ENCODE measurements at places on chromosomes 1 and 21.
A peak's percentile ranks its signal among the peaks of the same experiment; 100 is the strongest.

DNA sequence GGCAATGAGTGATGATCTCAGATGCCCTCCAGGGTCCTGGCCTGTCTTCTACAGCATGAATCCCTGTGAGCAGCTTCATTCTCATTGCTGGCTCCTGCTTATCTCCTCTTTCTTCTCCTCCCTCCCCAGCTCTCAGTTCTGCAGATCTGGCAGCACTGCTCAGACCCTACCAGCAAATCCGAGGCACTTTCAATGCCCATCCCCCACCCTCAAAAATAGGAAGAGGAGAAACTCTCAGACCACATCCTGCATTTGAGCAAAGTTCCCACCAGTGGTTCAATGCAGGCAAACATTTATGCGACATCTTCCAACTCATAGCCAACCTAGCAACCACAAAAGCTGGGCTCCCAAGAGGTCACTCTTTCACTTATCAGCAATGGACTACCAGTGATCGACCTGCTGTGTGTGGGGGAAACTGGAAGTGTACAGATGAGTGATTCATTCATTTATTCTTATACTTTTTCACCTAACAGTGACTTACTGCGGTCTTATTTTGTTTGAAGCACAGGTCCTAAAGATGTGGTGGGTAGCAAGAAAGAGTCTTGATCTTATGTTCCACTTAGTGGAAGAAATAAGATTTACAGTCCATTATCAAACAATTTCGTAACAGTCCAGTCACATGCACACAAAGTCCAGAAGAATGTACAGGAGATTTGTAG, 5.8 kb upstream of the CHI3L2 start:
- DNase-seq, result no peak

- no peak for DNase-seq
Observed at GRCh38 chr1:239126884-239127283, 259.5 kb upstream of the CHRM3 start.

- DNase-seq, result no peak
Observed at GRCh38 chr1:52056937-52057231, 789 bp downstream of the BTF3L4 start.

- no peak for DNase-seq
Observed at GRCh38 chr21:35915030-35915429, 145.3 kb downstream of the SETD4 start.

GRCh38 chr1:24929398-24930259, 447 bp downstream of the RUNX3 start:
- no peak for DNase-seq

DNA sequence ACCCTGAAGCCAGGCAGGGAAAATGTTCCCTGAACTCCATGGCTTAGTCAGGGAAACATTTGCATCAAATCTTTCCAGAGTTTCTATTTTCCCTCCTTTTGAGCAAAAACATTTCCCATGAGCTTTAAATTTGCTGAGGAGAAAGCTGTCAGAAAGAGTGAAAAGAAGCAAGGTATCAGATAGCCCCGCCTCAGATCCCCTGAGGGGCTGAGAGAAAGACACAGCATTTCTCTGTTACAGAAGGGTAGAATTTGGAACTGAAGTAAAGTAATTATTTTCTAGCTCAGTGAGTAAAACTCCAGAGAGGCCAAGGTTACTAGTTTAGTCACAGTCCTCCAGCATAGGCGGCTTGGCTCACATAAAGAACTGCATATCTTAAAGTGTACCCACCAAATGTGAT, 10.6 kb downstream of the FMO1 start:
- no peak for DNase-seq

- DNase-seq, result no peak
Observed at GRCh38 chr1:42961312-42962091, 2.8 kb upstream of the SLC2A1 start.

DNA sequence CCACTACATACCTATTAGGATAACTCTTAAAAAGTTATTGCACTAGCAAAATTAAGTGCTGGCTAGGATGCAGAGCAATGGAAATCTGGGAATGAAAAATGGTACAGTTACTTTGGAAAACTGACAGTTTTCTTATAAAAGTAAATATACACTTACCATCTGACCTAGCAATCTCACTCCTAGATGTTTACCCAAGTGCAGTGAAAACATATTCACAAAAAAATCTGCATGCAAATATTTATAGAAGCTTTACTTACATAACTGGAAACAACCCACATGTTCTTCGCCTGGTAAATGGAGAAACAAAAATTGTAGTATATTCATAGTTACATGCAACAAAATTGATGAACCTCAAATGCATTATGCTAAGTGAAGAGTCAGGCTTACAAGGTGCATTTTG, 12.9 kb upstream of the FLG2 start:
- DNase-seq, result no peak

- no peak for DNase-seq
Observed at GRCh38 chr1:163439471-163439870, 117.7 kb downstream of the NUF2 start.

GRCh38 chr1:217554849-217555248, 76.0 kb downstream of the GPATCH2 start:
- no peak for DNase-seq

DNA sequence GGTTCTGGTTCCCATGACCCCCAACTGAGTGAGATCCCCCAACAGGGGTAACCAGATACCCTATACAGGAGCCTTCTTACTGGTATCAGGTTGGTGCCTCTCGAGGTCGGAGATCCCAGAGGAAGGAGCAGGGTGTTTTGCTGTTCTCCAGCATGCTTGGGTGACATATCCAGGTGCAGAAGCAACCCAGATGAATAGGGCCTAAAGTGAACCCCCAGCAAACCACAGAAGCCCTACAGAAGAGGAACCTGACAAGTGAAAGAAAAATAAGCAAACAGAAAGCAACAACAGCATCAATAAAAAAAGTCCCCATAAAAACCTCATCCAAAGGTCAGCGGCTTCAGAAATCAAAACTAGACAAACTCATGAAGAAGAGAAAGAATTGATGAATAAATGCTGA, 633.4 kb upstream of the CXADR start:
- no peak for DNase-seq

DNA sequence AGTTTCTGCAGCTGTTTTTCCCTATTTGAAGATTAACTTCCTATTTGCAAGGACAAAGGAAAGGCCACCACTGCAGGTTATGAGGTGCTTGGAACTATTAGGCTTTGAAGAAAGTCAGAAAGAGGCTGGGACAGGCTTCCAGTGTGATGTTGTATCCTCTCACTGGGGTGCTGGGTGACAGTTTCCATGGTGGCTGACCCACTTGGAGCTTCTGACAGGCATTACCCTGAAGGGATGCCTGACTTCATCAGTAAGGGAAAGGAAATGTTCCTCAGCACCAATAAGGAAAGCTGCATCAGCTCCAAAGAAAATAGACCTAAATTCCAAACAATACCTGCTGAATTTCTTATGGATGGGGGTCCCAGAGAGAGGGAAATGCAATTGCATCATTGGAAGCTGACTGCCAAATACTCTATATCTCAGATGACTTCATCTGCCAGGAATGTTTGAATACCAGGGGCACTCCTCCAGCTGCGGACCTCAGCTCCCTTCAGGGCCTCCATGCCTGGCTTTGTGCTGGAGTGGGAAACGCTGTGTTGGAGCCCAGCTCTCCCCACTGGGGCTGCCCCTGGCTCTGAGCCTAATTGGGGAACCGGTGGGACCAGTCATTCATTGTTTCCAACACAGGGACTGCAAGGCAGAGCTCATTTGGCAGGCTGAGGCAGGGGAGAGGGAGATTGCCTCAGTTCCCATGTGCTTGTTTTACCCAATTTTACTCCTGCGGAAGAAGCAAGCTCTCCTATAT, 76.6 kb downstream of the RGL1 start:
- peak; percentile 76 for DNase-seq

- no peak for DNase-seq
Observed at GRCh38 chr1:183907070-183907469, 102.2 kb downstream of the RGL1 start.

DNA sequence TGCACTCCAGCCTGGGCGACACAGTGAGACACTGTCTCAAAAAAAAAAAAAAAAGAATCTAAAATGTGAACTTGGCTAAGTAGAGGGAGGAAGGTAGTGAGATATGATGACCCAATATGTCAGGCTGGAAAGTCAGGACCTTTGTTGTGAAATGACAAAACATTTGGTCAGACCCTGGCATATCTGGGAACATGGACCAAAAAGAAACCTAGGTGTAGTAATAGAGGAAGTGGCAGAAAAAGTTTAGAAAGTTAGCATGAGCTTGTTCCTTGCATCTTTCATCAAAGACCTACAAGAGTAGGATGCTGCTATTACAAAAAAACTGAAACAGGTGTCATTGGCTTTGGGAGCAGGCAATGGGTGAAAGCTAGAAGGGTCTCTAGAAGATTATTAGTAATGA, 7.3 kb upstream of the S100A3 start:
- DNase-seq, result no peak

GRCh38 chr1:34915521-34915920, 13.9 kb downstream of the DLGAP3 start:
- no peak for DNase-seq
